T follicular helper cell (primary cell): ENCODE measurements at places on chromosomes 5 and 9.

DNA sequence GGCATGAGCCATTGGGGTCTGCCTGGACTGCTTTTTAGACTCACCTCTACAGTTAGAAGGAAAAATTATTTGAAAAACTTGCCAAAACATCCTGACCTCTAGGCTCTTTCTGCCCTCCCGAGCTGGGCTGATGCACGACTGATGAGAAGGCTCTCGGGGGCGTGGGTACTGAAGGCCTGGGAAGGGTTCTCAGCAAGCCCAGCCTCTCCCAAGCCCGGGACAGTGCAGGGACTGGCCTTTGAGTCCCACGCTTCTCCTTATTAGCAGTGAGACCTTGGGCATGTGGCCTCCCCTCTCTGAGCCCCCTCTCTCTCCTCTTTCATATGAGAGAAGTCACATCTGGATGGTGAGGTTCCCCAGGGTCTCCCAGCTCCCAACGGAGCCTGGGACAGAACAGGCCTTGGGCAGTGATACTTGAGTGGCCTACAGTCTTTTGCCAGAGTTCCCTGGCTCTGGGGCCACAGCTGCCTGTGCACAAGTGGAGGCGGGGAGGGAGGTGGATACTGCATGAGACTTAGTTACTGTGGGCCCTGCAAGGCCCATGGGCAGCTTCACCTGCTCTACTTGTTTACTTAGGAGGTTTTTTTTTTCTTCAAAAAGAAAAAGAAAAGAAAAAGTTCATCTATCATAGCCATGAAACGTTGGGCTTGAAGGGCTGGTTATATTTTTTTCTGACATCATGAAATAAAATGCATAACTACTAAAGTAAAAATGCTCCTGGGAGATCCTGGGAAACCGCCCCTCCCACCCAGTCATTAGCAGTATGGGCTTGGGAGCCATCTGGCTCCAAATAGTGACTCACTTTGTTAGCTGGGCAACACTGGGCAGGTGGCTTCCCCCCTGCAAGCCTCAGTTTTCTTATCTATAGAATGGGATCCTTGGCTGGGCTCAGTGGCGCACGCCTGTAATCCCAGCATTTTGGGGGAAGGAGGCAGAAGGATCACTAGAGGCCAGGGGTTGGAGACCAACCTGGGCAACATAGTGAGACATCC lies 139.4 kb downstream of the GAPVD1 start:
- no peak for DNase-seq

DNA sequence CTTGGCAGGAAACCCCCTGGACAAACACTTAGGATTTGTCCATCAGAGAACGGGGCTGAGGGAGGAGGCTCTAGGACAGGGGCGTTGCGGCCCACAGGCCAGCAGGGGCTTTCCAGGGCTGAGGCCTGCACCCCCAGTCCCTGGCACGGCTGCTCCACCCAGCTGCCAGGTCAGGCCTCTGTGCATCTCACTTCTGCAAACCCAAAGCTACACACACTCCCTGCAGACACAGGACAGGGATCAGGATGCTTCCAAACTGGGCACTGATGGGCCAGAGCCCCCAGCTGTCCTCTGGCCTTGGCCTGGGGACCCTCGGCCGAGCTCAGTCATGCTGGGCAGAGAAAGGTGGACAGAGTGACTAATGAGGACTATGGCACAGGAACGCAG lies 106.2 kb upstream of the SARDH start:
- DNase-seq, result no peak

- DNase-seq, result no peak
These were observed at the start of gene DBN1 for GRCh38 chr5:177473443-177474001. Gene DBN1 (minus strand): TSS chr5:177473634. CDS start chr5:177473521, 113 bp downstream.

GRCh38 chr9:126563556-126563955 lies 50.2 kb upstream of the LMX1B start:
- no peak for DNase-seq

GRCh38 chr5:1824903-1825841 lies 24.0 kb downstream of the NDUFS6 start:
- no peak for DNase-seq

GRCh38 chr5:98309785-98310598 lies 463.5 kb upstream of the RGMB start:
- no peak for DNase-seq

DNA sequence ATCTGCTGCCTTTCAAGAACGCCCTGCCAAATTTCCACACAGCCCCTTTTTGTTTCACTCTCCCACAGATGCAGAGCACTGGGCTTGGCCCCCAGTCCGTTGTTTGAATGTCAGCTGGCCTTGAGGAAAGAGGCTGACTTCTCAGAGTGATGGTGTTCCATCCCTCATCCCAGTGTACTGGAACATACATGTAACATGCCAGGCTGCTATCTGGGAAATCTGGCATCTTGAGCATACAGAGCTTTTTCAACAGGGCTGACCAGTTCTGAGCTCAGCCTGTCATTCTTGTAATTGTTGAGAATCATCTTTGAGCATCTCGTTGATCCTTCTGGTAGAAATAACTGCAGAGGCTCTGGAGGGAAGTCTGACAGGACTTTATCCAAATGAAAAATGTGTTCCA lies 2.8 kb downstream of the GALNT10 start:
- DNase-seq, result no peak

GRCh38 chr5:17275289-17276158 lies 58.1 kb downstream of the BASP1 start:
- no peak for DNase-seq

GRCh38 chr9:19473605-19474004 lies 64.8 kb downstream of the ACER2 start:
- no peak for DNase-seq

GRCh38 chr5:91468651-91469422 lies 85.7 kb upstream of the ARRDC3 start:
- DNase-seq, result no peak

GRCh38 chr9:94899464-94900221 lies 173.1 kb downstream of the AOPEP start:
- DNase-seq, result no peak

- no peak for DNase-seq
These were observed 2029.0 kb upstream of the WWC1 start for GRCh38 chr5:166262395-166262794.

GRCh38 chr9:94663640-94664039 lies 24.3 kb upstream of the FBP1 start:
- DNase-seq, result no peak

GRCh38 chr5:145960848-145961600 lies 24.6 kb downstream of the SH3RF2 start:
- DNase-seq, result no peak

- DNase-seq, result no peak
These were observed 213.9 kb upstream of the TRPC7 start for GRCh38 chr5:136579238-136579637.

GRCh38 chr9:91771027-91771426 lies 179.0 kb downstream of the ROR2 start:
- DNase-seq, result no peak

DNA sequence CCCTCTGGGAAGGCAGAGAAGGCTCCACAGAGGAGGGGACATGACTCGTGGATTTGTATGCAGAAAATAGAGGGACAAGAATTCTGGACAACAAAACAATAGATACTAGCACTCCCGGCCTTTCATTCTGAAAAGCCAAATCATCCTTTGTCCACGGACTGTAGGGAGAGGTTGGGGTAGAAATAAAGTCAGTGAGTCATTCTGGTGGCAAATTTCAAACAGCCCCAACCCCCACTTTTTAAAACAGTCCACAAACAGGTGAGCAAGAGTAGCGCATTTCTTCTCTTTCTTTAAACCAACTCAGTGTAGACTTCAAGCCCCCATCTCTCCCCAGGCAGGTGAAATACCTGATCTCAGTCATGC lies 56.1 kb downstream of the PTPDC1 start:
- DNase-seq, result no peak

GRCh38 chr9:85199866-85200495 lies 530.5 kb downstream of the NTRK2 start:
- DNase-seq, result no peak

DNA sequence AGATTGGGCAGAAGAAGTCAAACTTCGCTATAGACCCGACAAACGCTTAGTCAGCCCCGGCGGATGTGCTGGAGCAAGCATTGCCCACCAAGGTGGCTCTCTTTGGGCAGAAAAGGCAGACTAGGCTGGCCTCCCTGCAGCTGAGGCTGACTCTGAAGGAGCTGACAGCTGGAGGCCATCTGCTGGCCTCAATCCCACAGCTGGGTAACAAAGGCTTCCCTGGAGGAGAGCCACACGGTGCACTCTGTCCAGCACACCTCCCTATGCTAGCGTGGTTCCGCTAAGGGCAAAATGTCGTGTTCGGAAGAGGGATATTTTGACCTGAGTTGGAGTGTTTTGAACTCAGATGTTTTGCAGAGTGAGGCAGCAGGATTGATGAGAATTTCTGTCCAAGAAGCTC lies 103.5 kb upstream of the PTCH1 start:
- no peak for DNase-seq

DNA sequence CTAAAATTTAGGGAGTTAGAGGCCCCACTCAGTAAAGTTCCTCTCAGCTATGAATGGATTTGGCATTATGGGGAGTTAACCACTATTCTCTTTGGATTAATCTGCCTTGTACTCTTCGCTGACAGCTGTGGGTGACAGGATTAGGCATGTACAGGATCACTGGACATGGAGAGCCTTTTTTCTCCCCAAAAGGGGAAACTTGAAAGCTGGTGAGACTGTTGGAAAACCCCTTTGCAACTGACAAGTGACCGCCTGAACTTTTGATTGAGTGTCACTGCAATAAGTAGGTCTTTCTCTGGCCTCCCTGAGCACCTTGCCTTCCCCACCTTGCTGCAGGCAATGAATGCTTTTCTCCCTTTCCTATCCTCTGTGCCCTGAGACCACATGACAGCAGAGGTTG lies 68.3 kb downstream of the ERP44 start:
- no peak for DNase-seq

- DNase-seq, result no peak
These were observed 129.3 kb downstream of the MRPL36 start for GRCh38 chr5:1670351-1670750.

DNA sequence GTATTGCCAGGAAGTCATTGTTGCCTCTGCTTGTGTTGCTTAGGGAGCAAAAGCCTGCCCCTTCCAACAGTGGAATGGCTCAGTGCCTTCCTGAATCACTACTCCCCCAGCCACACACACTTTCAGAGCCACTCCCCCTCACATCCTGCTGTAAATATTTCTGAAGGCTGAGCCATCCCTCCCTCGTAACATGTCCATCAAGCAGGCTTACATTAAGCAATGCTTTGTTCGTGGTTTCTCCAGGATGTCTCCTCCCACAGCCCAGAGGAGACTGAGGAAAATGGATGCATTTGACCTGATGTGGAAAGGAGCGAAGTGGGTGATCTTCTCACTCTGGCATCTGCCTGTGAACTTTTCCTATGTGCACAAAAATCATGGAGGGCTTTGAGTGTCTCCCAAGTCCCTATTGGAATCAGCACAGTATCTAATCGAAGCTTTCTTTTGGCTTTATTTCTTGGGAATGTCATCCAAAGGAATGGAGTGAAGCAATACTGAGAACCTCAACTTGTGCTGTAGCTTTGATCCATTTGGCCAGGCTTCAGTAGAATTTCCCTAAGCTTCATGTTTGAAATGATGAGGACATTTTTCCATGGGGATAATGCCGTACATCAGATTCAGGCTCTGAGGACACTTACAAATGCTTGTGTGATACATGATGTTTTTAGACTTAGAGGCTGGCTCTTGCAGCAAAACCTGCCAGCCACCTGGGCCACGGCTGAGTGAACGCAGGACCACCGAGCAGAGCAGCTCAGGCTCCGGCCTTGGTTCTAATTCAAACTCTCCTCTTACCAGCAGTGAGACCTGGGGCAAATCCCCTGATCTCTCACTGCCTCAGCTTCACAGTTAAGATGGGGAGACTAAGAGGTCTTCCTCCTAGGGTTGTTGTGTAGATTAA lies 389.1 kb downstream of the ENC1 start:
- DNase-seq, result no peak

DNA sequence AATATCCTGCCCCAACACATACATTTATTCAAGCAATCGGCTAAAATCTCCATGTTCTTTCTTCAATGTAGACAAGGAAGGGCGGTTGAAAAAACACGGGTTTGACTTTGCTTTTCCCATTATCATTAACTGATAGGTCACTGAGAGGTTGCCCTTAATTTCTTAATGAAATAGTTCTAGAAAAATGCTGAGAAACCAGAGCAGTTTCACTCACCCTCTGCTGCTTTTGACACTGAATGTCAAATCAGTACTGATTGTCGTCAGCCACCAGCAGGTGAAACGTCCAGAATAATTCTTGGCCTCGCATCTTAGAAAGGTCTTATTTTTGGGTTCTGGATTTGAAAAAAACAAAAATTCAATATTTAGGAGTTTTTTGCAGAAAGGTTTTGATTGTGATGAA lies 8.1 kb downstream of the IL12B start:
- DNase-seq, result no peak
